ENCODE measurements at places on chromosomes 2 and 18. TPM values are rescaled to one million over a fixed set of nuclear protein-coding genes. Genes with fewer than 3 reads are reported as not detected.

The ZNF892 gene
- 9.6 TPM for total RNA-seq

The MAL gene
- not detected for total RNA-seq

The PLCD4 gene
- total RNA-seq = 0.97 TPM

The ARHGEF4 gene
- not detected for total RNA-seq

The SERPINB3 gene
- not detected for total RNA-seq

The ATG16L1 gene
- total RNA-seq = 49.5 TPM

The ITGB6 gene
- not detected for total RNA-seq

The ALLC gene
- not detected for total RNA-seq

The MEP1B gene
- not detected for total RNA-seq

The LDLRAD4 gene
- 0.65 TPM for total RNA-seq

The HOXD12 gene
- total RNA-seq = not detected

The SIX2 gene
- total RNA-seq = 0.32 TPM

The DHRS9 gene
- 4.0 TPM for total RNA-seq

The NBAS gene
- total RNA-seq = 97.8 TPM

The PDK1 gene
- total RNA-seq = 5.8 TPM

The NYAP2 gene
- total RNA-seq = not detected

The ANKRD36 gene
- 78.0 TPM for total RNA-seq
